ENCODE measurements at places on chromosomes 3 and 15. TPM values are rescaled to one million over a fixed set of nuclear protein-coding genes. Genes with fewer than 3 reads are reported as not detected.
A peak's percentile ranks its signal among the peaks of the same experiment; 100 is the strongest.

GRCh38 chr15:90343302-90343790 is 8.7 kb upstream of the ZNF774 start:
- no peak for DNase-seq

- DNase-seq, result no peak
Observed at GRCh38 chr3:10417847-10418246, 87.5 kb downstream of the ATP2B2 start.

GRCh38 chr3:137204409-137204808 is 246.6 kb downstream of the IL20RB start:
- DNase-seq, result no peak

GRCh38 chr15:70202756-70203155 is 105.0 kb upstream of the TLE3 start:
- DNase-seq, result no peak

DNA sequence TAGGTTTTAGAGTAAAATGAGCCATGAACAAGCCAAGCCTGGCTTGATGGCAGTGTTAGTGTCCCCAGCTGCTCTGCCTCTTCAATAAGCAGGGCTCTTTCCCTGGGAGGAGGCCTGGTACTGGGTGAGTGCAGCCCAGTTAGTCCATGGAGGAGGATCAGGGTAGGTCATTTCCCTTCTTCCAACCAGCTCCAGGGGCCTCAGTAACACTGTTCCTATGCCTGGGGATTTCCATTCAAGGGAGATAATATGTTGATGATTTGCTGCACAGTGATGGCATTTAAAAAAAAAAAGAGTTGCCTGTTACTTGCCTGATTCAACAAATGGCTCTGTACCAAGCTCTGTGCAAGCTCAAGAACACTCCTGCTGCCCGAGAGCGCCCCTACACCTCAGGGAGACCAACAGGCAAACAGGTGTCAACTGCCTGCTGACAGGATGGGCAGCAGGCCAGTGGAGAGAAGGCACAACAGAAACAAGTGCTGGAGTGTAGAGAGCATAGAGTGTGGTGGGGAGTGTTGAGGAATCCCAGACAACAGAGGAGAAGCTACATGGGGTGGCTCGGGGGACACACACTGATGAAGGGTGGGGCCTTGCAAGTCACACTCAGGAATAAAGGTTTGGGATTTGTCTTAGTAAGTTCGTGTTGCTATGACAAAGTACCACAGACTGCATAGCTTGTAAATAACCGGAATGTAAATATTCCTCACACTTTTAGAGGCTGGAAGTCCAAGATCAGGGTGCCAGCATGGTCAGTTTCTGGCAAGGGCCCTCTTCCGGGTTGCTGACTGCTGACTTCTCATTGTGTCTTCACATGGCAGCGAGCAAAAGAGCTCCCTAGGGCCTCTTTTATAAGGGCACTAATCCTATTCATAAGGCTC is 78.6 kb upstream of the PXYLP1 start:
- DNase-seq, result no peak

- no peak for DNase-seq
Observed at GRCh38 chr3:32082721-32083120, 23.7 kb upstream of the GPD1L start.

GRCh38 chr3:40336511-40337135 is 27.1 kb downstream of the EIF1B start:
- DNase-seq, result no peak

DNA sequence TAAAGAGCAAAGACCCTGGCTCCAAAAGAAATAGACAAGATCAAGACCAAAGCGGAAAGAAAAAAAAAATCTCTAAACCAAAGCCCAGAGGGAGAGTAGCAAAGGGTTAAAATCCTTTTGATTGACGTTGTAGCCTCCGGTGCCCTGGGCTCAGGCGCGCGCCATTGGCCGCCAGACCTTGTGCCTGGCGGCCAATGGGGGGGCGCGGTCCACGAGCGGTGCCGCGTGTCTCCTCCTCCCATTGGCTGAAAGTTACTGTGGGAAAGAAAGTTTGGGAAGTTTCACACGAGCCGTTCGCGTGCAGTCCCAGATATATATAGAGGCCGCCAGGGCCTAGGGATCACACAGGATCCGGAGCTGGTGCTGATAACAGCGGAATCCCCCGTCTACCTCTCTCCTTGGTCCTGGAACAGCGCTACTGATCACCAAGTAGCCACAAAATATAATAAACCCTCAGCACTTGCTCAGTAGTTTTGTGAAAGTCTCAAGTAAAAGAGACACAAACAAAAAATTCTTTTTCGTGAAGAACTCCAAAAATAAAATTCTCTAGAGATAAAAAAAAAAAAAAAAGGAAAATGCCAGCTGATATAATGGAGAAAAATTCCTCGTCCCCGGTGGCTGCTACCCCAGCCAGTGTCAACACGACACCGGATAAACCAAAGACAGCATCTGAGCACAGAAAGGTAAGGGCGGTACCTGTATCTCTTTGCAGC is at the start of gene HES1:
TSS of gene HES1 (plus strand) at position 343 of the 713 bp plus-strand sequence. CDS start at position 576, 233 bp downstream.
- DNase-seq, result peak; percentile 46

DNA sequence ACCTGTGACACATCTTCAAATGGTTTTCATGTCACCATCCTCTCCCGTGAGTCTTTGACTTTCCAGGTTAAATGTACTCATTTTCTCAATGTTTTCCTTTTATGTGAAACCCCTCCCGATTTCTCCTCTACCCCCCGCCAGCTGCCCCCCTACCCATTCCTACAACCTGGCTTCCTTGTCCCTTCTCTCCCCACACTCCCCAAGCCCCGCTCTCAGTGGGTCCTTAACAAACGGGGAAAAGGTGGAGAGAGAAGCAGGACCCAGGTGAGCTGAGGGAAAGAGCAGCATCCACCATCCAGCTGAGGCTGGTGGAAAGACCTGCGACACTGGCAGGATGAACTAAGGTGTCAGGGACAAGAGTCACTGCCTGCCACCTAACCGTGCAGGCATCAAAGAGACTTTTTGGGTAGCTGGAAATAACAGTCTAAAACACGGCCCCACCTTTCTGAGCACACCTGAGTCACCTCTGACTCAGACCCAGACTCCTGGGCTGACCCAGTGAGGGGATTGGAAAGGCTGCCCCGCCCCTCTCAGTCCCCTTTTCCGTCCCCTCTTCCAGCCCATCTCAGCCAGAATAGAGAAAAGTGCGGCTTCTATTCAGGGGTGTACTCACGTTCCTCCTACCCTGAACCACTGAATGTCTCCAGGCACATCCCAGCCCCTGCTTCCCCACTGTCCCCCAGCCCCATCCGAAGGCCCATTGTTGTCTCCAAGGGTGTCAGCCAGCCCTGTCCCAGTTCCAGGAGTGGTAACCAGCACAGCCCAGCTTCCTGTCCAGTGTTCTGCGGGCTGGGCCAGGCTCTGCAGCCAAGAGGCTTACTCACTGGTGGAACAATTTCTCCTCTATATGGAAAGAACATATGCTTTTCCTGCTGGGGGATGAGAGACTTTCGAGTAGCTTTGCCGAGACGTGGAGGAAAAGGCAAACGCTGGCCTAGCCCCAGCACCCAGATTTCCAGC is 20.4 kb downstream of the ISG20 start:
- DNase-seq, result peak; percentile 30

DNA sequence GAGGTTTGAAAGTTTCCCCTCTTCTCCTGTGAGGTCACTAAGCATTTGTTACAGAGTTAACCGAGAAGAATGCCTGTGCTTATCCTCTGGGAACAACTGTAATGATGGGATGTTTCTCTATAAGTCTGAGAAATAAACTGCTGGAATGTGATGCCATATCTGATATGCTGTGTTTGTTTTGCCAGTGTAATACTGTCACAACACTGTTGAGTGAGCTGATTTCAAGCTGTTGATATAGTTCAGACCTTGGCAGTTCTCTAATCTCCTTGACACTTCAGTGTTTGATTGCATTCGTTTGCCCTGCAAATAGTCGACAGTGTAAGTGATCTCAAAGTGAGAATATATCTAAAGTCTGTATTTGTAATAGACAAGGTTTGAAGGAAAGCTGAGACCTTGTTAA is 73.3 kb downstream of the PTPRG start:
- DNase-seq, result no peak

DNA sequence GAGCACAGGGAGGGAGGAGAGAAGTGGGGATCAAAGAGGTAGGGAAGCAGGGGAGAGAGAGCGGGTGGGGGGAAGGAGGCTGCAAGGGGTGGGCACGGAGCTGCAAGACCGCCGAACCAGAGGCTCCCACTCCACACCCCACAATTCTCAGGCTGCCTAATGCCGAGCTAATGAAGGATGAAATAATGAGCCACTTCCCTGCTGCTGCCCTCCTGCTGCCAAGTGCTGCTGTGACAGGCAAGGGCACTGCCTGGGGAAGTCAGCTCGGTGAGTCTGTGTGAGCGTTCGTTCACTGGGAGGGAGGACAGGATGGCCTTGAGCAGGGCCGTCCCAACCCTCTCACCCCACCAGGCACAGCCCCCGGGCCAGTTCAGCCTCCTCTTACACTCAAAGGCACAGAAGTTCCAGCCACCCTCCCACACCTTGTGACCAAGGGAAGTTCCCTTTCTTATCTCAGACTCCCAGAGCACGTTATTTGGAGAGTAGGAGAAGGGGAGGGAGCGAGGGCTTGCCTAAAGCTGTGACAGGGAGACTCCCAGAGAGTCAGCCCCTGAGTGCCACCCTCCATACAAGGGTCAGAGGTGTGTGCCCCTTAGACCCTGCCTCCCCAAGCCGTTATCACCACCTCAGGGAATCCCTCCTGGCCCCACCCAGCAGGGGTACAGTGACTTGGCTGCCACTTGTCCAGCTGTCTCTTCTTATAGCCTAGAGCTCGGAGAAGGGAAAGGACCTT is 12.4 kb downstream of the GLYCTK start:
- no peak for DNase-seq

GRCh38 chr3:147369231-147369630 is 37.1 kb downstream of the ZIC4 start:
- DNase-seq, result no peak

DNA sequence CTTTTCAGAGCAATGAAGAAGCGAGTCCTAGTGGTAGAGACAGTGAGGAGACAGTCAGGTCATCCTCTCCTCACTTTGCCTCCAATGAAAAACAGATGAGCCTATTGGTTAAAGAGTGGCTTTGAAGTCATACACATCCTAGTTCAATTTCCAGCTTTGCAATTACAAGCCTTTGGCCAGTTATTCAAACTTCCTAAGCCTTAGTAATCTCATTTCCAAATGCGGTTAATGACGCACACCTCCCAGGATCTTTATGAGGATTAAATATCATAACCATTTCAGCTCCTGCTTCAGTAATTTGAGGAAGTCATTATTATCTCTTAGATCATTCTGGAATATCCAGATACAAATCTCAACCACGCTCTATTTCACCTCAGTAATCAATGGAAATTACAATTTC is 10.0 kb upstream of the ST6GAL1 start:
- DNase-seq, result no peak

- no peak for DNase-seq
Observed at GRCh38 chr3:172070269-172070668, 30.9 kb downstream of the FNDC3B start.

- DNase-seq, result no peak
Observed at GRCh38 chr3:27927882-27928281, 205.8 kb upstream of the EOMES start.

- DNase-seq, result peak; percentile 31
Observed at GRCh38 chr15:31157644-31158069, 56.1 kb upstream of the TRPM1 start.

NRG4 gene
- total RNA-seq, result not detected

LRRIQ4 gene
- total RNA-seq, result 0.35 TPM

IMPG2 gene
- total RNA-seq, result 0.29 TPM

CHRM5 gene
- total RNA-seq, result not detected

ARMC8 gene
- total RNA-seq, result 48.4 TPM

HIGD2B gene
- total RNA-seq, result 0.53 TPM

RPL29 gene
- 1,042 TPM for total RNA-seq

MGLL gene
- total RNA-seq, result 5.0 TPM

KLF15 gene
- total RNA-seq, result not detected

TM4SF1 gene
- not detected for total RNA-seq

HRG gene
- total RNA-seq, result not detected

PRR20G gene
- total RNA-seq, result not detected

C2CD4A gene
- not detected for total RNA-seq
